SK-N-SH (cell line): ENCODE measurements at places on chromosomes 5 and 9. TPM values are rescaled to one million over a fixed set of nuclear protein-coding genes. Genes with fewer than 3 reads are reported as not detected.

ARHGEF28 gene
- 3.7 and 4.2 TPM in 2 replicates for polyA plus RNA-seq

DNA sequence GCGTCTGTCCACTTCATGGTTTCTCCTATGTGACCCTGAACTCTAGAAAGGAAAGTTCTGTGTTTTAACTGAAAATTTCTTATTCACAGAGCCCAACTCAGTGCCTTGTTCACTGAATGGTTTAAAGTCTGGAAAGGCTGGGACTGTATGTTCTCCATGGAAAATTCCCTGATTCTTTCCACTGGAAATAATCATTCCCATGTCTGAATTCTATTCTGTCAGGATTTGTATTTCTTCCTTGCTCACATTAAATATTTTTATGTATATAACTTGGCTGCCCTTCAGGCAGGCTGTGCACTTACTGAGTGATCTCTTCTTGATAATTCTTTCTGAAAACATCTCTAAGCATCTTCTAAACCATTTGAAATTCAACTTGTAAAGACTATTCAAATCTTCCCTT lies 1126.9 kb upstream of the DMAC1 start:
- no peak for DNase-seq

DNA sequence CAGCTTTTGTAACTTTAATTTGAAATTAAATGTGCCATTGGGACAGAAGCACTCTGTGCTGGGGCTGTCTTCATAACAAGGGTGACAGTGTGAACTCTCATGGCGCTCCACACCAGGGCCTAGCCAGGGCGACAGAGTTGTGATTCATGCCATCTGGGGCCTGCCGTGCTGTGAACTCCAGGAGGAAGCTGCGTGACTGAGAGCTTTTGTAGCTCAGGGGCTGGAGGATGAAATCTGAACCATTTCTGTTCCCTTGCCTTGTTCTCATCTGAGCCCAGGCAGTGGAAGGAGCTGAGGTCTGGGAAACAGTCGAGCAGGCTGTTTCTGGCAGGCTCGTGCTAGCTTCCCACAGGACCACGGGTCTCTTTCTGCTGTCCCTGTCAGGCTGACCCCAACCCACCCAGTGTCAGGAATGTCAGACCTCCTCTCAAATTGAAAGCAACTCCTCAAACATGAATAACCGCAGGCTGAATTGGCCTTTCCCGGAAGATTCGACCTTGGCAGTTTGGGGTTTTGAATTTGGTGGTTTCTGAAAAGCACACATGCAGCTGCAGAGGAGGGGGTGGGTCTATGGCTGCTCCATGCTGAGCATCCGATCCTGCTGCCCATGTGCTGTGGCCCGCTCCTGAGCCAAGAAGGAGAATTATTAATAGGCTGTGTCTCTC lies 69.2 kb upstream of the RPS23 start:
- DNase-seq, result no peak

VLDLR gene
- 9.2 and 12.0 TPM in 2 replicates for polyA plus RNA-seq

GRCh38 chr5:174464504-174465165 lies 259.7 kb upstream of the MSX2 start:
- DNase-seq, result no peak
